ENCODE measurements at places on chromosomes 11 and 22. TPM values are rescaled to one million over a fixed set of nuclear protein-coding genes. Genes with fewer than 3 reads are reported as not detected.
A peak's percentile ranks its signal among the peaks of the same experiment; 100 is the strongest.

TRIM48 gene
- polyA plus RNA-seq: not detected

IL17REL gene
- not detected for polyA plus RNA-seq

DNA sequence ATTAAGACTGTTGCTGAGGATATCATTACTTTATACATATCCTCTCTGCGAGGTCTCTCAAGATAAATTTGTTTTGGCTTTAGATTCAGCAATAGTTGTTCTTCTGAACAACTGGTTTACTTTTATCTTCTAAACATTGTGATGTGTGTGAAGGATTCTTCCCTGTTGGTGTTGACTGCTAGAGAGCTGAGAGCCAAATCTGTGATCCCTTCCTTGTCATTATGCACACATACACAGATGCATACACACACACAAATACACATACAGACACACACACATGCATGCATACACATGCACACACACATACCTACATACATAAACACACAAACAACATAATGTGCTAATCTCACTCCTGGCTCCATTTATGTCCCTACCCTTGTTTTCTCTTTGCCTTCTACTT, 137.0 kb downstream of the SNX19 start:
- H3K4me1 ChIP-seq: peaks cover 22% of the 10 kb centered on the region
- no peaks in the 10 kb centered on the region for H3K36me3 ChIP-seq
- H3K27me3 ChIP-seq: no peaks in the 10 kb centered on the region
- H3K27ac ChIP-seq: no peak overlapping the region
- no peak for DNase-seq

GRCh38 chr11:93491973-93492372, 51.2 kb downstream of the SMCO4 start:
- no peak overlapping the region for H3K4me3 ChIP-seq
- DNase-seq: no peak
- no peak overlapping the region for H3K27ac ChIP-seq
- no peaks in the 10 kb centered on the region for H3K27me3 ChIP-seq
- no peaks in the 10 kb centered on the region for H3K36me3 ChIP-seq

- DNase-seq: no peak
- peaks cover under 1% of the 10 kb centered on the region for H3K4me1 ChIP-seq
- no peak overlapping the region for H3K4me3 ChIP-seq
- no peak overlapping the region for H3K27ac ChIP-seq
- H3K27me3 ChIP-seq: no peaks in the 10 kb centered on the region
These were observed 94.8 kb upstream of the PRDM11 start for GRCh38 chr11:45051621-45052020.

- no peak for DNase-seq
- no peaks in the 10 kb centered on the region for H3K27me3 ChIP-seq
- no peaks in the 10 kb centered on the region for H3K36me3 ChIP-seq
- no peak overlapping the region for H3K4me3 ChIP-seq
- no peaks in the 10 kb centered on the region for H3K4me1 ChIP-seq
- no peak overlapping the region for H3K27ac ChIP-seq
These were observed 363.0 kb downstream of the CNTN5 start for GRCh38 chr11:99383648-99384245.

- H3K27me3 ChIP-seq: no peaks in the 10 kb centered on the region
- peaks cover 10% of the 10 kb centered on the region for H3K4me1 ChIP-seq
- no peaks in the 10 kb centered on the region for H3K36me3 ChIP-seq
- H3K4me3 ChIP-seq: no peak overlapping the region
- H3K27ac ChIP-seq: no peak overlapping the region
These were observed 92.2 kb upstream of the ALKBH3 start for GRCh38 chr11:43788421-43788820.

KMT5B gene
- polyA plus RNA-seq: 9.3 TPM

TSGA10IP gene
- polyA plus RNA-seq: not detected

GRCh38 chr11:11163236-11163635, 189.8 kb downstream of the CSNK2A3 start:
- no peaks in the 10 kb centered on the region for H3K4me1 ChIP-seq
- no peak overlapping the region for H3K4me3 ChIP-seq
- DNase-seq: no peak
- H3K27me3 ChIP-seq: peaks cover 2% of the 10 kb centered on the region

GRCh38 chr11:110000031-110000502, 93.1 kb upstream of the ZC3H12C start:
- H3K4me1 ChIP-seq: no peaks in the 10 kb centered on the region
- H3K36me3 ChIP-seq: no peaks in the 10 kb centered on the region
- peak; percentile 98 for DNase-seq

Measured in fibroblast of lung (primary cell).